ENCODE measurements at places on chromosomes 16 and 17.

GRCh38 chr16:27197004-27197403 lies 6.3 kb upstream of the KDM8 start:
- no peak for DNase-seq

DNA sequence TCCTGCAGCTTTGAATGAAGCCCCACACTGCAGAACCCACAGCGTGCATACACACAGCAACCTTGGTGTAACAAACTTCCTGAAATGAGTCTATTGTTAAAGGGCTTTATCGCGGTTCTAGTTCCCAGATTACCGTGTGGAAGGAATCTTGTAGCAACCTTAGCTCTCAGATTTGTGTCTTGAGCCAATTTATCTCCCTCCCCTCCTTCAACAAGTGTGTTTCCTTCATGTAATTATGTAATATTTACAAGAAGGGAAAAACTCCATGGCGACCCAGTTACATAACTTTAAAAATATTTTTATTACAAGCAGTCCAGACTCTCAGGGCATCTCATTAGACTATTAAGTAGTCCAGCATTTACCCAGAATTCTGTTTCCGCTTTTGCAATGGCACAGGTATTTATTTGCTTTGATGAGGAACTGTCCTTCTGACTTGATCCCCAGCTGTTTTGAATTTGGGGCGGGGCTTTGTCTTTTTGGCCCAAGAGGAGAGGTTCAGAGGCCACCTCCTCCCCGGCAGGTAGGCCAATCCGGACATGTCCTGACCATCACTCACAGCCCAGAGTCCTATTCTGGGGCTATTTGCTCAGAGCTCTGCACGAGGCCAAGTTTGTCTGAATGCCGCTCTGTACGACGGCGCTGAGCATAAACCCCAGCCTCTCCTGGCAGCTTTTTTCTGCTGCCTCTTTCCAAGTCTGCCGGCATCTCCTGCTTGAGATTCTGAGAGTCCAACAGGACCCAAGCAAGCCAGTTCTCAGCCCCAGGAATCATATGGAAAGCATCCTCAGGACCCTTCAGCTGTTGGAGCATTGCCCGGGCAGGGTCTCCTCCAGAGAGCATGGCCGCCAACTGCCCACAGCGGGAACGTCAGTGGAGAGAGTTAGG lies 35.6 kb downstream of the CLEC16A start:
- peak; percentile 77 for DNase-seq

DNA sequence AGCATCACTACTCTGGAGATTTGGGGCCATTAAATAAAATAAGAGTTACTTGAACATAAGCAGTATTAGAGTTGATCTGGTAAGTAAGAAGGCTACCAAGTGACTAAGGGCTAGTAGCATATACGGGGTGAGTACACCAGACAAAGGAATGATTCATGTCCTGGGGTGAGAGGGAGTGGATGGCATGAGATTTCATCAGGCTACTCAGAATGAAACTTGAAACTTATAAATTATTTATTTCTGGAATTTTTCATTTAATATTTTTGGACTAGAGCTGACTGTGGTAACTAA lies 2.3 kb downstream of the SLFN5 start:
- DNase-seq = no peak

DNA sequence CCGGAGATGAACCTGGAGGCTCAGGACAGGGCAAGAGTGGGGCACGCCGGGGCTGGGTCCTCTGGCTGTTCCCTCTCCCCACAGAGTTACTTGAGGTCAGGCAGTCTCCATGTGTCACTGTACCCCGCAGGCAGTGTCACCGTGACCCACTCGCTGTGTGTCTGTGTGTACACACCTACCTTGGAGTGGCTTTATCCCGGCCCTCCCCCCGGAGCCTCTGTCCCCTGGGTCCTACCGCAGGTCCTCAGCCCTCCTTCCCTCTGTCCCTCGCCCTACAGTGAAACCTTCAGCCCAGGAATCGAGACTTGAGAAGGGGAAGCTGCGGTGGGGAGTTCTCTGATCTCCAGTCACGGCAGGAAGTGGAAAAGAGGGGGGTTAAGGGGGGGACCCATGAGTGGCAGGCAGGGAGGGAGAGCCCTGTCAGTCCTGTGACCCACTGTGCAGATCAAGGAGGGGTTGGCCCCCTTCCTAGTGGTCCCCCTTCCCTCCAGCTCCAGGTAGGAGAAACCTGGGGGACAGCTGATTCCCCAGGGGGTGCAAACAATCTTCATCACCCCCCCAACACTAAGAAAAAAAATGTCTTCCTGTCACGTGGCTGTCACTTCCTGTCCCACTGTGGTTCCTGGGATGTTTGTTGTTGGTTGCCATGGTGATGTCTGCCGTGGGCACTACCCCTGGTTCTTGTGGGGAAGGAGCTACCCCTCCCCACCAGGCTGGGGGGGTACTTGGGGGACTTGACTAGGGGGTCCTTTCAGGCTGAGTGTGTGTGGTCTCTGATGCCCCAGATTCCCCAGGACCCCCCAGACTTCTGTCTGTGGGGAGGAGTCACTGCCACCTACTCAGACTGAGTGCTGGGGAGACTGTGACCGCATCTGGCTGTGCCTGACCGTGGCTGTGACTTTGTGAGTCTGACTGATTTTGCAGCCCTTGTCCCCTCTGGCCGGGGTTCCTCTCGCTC lies 13.7 kb downstream of the RARA start:
- no peak for DNase-seq

GRCh38 chr16:374616-374926 lies 4.2 kb upstream of the MRPL28 start:
- DNase-seq = no peak

GRCh38 chr17:19757536-19758180 lies 9.6 kb upstream of the ALDH3A1 start:
- DNase-seq = no peak

DNA sequence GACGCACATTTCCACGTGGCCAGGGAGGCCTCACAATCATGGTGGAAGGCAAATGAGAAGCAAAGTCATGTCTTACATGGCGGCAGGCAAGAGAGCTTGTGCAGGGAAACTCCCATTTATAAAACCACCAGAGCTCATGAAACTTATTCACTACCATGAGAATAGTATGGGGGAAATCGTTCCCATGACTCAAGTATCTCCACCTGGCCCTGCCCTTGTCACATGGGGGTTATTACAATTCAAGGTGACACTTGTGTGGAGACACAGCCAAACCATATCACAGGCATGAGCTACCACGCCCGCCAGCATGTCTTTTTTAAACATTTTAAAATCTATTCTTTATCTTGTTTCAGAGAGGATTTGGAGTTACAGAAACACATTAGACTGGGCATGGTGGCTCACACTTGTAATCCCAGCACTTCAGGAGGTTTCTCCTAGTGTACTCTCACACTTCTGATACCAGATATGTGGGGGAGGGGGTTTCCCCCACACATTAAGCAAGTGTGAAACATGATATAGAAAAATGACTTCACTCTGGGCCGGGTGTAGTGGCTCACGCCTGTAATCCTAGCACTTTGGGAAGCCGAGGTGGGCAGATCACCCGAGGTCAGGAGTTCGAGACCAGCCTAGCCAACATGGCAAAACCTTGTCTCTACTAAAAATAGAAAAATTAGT lies 5.6 kb upstream of the ATMIN start:
- DNase-seq = no peak

DNA sequence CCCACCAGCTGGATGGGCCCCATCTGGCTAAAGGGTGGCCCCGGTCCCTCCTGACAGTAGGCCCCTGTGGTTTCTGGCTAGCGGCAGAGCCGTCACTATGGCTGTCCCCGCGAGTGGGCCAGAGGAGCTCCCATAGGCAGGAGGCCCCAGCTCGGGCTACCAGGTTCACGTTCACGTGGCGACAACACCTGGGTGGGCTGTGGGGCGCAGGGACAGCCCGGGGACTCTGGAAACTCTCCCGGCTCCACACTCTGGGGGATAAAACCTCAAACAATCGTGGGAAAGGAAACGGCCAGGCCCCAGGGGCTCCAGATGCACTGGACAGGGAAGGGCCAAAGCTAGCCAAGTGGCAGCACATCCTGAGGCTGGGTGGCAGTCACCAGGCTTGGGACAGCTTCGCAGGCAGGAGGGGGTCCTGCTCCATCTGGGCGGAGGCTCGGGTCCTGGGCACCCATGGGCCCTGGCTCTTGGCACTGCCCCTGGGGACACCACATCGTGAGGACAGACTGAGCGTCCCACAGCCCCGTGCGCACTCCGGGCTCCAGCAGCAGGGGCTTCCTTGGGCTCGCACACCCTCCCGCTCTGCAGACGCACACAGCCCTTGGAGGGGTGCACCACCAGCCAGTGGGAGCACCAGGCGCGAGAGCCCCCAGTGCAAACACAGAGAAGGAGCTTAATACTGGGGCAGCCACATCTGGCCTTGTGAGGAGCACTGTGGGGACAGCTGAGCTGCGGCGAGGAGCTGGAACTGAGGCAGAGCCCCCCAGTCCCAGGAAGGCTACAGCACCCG lies 4.4 kb downstream of the RNF166 start:
- DNase-seq = no peak

DNA sequence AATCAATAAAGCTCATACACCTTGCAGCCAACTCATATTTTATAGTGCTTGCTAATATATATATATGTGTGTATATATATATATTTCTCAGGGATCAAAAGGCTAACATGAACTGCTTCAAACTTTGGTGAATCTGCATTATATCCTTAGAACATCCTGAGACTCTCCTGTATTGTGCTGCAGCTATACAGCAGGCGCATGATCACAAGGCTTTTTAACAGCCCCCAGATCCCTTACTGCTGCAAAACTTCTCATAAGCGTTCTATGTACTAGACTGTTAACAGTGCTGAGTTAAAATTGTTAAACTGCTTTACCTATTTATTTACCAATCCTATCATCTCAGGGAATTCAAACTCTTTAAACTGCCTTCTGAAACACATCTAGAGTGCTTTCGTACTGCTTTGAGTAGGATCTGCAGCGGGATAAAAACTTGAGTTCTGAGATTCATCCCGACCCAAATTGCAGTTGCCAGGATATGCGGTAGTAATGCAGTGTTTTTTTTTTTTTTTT lies 1.3 kb downstream of the GPATCH8 start:
- no peak for DNase-seq

GRCh38 chr16:66292241-66292935 lies 74.1 kb upstream of the CDH5 start:
- DNase-seq = no peak

DNA sequence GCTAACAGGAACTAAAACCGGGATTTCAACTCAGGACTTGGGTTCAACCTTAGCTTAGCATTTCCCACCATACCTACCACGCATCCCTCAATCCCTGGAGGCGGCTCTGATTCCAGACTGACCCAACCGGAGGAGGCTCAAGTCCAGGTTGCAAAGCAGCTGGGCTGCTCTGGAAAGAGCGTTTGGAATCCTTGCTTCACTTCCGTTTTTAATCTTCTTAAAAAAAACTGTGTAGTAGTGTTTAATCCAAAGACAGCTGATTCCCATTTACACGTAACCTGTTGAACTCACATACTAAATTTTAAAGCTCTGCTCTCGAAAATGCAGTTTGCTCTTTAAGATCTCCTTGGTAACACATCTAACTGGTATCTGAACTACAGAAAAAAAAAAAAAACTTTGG lies 50.0 kb downstream of the NXN start:
- no peak for DNase-seq

- no peak for DNase-seq
Observed at GRCh38 chr16:58628845-58629732, 537 bp downstream of the CNOT1 start.

DNA sequence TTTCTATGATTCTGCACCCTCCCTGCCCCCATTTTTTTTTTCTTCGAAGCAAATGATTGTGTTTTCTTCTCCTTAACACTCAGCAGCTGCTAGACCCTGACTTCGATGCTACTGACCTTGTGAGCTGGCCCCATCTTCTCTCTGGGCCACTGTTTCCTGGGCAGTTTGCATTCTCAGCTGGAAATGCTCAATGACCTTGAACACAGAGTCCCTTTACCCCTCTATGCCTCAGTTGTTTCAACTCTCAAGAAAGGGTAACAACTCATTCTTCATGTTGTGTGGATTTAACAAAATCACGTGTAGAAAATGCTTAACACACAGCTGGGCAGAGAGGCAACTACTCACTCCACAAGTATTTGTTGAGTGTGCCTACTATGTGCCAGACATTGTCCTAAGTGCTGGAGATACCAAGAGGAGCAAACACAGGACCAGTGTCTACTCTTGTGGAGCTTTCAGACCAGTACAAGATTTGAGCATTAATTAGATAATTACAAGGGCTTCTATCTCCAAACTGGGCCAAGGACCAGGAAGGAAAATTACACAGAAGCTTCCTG lies 66.2 kb downstream of the IQCK start:
- no peak for DNase-seq

DNA sequence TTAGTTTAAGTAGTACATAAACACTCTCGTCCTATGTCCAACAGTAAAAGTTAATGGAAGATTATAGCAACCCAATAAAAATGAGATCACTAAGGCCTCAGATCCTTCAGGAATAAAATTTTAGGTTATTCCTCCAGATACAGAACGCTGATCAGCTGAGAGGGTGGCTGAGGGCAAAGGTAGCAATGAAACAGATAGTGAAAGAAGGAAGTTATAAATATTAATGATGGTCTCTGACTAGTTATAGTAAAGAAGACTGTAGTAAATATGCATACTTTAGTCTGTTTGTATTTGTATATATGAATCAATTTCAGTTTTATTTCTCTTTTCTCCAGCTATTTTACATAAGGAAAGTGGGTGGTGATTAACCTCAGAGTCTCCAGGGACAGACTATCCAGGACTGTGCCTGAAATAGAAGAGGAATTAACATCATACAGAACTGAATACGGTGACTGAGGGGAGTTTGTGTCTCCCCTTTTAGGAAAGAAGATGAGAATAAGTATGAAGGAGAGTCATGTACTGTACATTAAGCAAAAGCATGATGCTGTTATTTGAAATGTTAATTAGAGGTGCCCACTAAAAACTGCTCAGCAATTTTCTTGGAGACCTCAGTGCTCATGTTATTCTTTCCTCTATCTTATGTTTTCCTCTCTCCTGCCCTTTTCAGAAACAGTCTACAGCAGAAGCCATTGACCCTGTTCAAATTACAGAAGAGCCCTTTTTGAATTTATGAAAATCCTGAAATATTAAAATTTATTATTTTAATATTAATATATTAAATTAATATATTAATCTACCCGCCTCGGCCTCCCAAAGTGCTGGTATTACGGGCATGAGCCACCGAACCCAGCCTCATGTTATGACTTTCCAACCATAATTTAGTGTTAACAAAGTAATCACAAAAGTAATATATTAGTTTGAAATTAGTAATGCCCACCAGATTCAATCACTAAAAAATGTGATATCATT lies 36.5 kb upstream of the DHRS7B start:
- DNase-seq = no peak

Data from caudate nucleus (tissue), 63 donors.